ENCODE measurements at places on chromosomes 4 and X.
A peak's percentile ranks its signal among the peaks of the same experiment; 100 is the strongest.

GRCh38 chrX:18927558-18927957 is 56.4 kb downstream of the PHKA2 start:
- DNase-seq = no peak

- DNase-seq = no peak
These were observed 50.7 kb upstream of the MID1IP1 start for GRCh38 chrX:38750551-38750950.

- DNase-seq = no peak
These were observed 195.5 kb downstream of the ZNF330 start for GRCh38 chr4:141416219-141416618.

DNA sequence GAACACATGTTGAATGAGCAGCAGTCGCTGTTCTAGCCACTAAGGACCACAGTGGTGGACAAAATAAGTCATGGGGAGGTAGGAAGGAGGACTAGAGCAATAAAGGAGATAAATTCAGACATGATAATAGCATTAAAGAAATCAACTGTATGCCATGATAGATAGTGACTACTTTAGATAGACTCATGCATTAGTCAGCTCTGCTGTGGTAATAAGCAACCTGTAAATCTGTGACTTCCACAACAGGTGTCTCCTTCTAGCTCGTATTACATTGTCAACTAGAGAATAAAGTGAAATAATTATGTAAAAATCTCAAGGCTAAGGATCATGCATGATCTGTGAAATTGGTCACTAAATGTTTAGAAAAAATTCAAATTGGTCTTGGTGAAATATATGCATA is 77.9 kb downstream of the WWC2 start:
- DNase-seq = no peak

DNA sequence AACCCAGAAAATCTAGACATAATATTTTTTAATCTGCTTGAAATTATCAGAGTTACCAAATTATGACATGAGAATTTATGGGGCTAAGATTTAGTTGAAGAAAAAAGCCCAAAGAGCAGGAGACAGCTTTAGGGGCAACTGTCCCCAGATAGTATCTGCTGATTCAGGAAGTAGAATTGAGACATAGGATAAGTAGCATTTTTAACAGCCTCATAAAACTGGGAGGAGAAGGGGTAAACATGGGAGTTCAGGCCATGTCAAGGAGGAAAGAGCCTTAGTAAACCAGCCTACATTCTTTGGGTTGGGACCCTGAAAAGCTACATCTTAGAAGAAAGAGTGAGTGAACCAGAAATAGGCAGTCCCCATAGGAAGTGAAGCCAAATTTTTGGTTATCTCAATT is 9.7 kb upstream of the RAB28 start:
- DNase-seq = no peak

- no peak for DNase-seq
These were observed 57.1 kb downstream of the RBM46 start for GRCh38 chr4:154838155-154838554.

DNA sequence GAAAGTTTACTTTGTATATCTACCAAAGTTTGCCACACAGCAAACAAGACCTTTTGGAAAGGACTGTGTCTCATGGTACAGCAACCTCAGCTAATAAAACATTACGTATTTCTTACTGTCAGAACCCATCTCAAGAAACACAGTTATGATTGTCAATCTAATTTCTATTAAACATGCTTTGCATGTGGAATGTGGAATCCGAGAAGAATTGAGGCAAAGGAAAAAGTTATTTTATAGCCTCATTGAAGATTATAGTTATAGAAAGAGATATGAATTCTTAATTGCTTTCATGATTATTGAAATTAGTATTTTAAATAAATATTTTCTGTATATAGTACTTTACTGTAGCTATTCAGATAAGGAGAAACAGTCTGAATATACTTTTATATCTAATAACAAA is 5.4 kb downstream of the PCDH7 start:
- no peak for DNase-seq

- DNase-seq = no peak
These were observed 8.1 kb downstream of the WDFY3 start for GRCh38 chr4:84958434-84958833.

DNA sequence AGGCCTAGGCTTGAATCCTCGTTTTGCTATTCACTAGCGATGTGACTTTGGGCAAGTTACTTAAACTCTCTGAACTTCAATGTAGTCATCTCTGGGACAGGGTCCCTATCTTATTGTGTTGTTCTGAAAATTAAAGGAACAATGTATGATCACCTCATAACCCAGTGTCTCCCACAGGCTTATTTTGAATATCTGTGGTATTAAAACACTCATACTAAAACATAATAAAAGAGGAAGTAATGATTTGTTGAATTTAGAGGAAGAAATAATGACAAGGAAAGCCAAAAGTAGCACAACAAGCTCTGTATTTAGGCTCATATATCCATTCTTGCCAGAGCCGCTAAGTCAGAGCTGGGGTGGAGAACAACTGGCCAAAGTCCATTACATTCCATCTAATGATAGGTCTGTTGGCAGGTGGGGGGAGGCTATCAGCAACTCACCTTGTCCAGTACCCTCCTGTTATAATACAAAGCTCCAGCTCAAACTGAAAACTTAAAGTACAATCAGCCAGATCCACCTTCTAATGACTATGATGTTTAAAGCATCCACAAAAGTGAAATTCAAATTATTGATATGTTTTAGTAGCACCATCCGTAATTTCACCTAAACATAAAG is 64.5 kb upstream of the LSM6 start:
- DNase-seq = no peak

GRCh38 chr4:63315651-63316050 is 1093.6 kb downstream of the TECRL start:
- no peak for DNase-seq

DNA sequence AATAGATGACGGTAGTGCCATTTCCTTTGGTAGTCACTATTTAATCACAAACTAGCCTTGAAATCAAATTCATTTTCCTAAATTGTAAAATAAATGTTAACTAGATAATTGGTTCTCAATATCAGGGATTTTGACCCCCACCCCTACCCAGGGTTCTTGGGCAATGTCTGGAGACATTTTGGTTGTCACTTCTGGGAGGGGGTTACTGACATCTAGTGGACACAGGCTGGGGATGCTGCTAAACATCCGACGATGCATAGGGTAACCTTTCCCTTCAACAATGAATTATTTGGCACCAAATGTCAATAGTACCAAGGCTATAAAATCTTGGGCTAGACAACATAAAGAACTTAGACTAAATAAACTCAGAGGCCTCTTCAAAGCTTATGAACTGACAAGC is 285.8 kb upstream of the TRPC5 start:
- DNase-seq = peak; percentile 11

GRCh38 chr4:622071-622995 is 3.0 kb upstream of the PDE6B start:
- no peak for DNase-seq

DNA sequence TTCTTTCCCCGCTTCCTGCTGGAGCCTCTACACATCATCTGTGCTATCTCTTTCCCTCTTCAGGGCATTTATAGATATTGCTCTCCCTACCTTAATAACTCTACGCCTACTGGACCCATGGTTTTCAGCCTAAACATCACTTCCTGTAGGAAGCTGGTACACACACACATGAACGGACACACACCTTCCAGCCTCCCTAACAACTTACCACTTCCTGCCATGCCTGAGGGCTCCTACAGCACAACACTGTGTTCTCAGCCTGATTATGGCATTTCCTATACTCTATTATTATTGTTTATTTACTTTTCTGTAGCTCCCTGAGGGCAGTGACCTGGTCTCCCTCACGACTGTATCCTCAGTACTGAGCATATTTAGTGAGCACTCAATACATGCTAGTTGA is 163.6 kb upstream of the MAP3K15 start:
- no peak for DNase-seq

- DNase-seq = no peak
These were observed 1080.3 kb downstream of the ARAP2 start for GRCh38 chr4:35164063-35164462.

DNA sequence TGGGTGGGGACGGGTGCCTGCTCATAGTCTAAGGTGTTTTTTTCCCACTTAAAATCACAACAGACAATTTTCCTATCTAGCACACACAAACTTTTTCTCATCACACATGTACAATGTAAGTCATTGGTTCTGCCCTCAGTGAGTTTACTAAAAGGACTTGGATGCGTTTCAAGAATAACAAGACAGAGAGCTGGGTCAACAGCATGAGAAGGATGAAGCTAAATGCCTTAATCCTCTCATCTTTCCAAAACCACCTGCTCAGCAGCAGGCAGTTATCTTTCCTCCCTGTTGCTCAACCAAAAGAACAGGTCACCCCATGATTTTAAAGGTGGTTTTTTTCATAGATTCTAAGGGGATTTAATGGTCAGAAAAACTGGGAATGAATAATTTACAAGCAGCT is 40.1 kb downstream of the OFD1 start:
- no peak for DNase-seq

GRCh38 chr4:166293556-166293955 is 420.5 kb downstream of the TLL1 start:
- no peak for DNase-seq

GRCh38 chr4:119210775-119211174 is 1.7 kb upstream of the USP53 start:
- DNase-seq = no peak

- no peak for DNase-seq
These were observed 511.6 kb upstream of the PRKX start for GRCh38 chrX:4225086-4225485.

DNA sequence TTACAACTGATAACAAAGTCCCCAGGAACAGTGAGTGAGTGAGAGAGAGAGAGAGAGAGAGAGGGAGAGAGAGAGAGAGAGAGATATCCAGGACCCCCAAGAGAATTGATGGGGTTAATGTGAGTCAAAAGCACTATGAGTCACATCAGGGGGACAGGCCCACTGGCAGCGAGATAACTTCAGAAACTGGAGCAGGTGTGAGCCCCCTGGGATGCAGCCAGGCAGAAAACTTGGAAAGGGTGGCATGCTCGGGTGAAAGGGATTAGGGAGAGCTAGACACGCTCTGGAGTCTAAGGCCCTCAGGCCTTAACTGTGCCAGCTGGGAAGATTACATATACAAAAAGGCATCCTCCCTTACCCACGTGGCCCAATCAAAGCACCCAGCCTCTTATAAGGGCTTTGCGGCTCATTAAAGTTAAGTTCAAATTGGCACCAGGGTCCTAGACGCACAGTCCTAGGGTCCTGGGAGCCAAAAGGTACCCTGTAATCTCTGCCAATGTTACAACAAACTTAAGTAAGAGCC is 841 bp downstream of the ACOT9 start:
- DNase-seq = peak; percentile 8

- DNase-seq = no peak
These were observed 17.4 kb downstream of the FAM199X start for GRCh38 chrX:104183685-104184084.

- no peak for DNase-seq
These were observed 50.6 kb upstream of the SHOX start for GRCh38 chrX:580030-580429.

- DNase-seq = peak; percentile 59
These were observed 260.7 kb upstream of the SFRP2 start for GRCh38 chr4:154049457-154050181.

DNA sequence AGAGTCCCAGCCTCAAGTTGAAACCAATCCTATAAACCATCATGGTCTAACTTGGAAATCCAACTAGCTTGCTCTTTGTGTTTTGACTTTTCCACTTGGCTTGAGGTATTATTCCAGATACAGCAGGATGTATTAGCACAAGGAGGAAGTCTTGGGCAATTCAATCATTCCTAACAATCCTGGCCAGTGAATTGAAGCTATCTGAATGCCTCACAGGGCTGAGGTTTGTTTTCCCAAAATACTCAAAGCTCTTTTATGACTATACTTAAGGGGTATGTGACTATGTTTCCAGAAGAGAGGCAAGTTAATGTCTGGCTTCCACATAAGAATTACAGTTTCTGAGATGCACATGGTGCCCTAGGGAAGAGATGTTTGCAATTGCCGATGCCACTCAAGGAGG is 66.8 kb upstream of the SH3RF1 start:
- DNase-seq = no peak

GRCh38 chr4:163895378-163896005 is 401.0 kb downstream of the TMA16 start:
- DNase-seq = no peak

DNA sequence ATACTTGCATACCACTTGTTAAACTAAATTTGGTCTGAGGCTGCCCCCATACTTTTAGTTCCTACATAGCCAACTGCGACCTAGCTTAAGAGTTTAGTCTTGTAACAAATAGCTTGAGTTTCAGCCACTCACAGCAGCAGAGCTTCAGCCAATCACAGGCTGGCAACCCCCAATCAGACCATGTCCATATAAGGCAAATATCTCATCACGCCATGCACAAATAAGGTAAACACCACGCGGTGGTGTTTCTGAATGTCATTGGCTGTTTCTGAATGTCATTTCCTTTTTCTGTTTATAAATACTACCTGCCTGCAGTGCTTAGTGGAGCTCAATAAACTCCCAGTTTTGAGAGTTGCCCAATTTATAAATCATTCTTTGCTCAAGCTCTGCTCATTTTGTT is 143.1 kb upstream of the MAD2L1 start:
- DNase-seq = no peak

- DNase-seq = no peak
These were observed 41.4 kb upstream of the MAGEA4 start for GRCh38 chrX:151871244-151871643.

- DNase-seq = no peak
These were observed 297.8 kb downstream of the RAPGEF2 start for GRCh38 chr4:159400558-159401225.

DNA sequence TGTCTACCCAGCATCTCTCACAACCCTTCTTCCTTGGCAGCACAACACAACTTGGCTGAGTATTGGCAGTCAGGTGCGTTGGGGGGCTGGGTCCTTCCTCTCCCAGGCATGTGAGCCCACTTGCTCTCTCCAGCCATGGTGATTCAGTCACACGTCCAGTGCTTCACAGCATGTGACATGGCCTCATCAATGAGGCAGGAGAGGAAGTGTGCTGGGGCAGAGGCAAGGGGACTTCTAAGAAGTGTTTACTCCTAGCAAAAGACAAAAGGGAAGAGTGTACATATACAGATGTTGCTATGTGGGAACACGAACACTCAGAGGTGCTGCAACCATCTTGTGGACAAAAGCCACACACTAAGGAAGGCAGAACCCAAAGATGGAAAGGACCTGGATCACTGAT is 380.8 kb downstream of the FBXW7 start:
- DNase-seq = no peak

DNA sequence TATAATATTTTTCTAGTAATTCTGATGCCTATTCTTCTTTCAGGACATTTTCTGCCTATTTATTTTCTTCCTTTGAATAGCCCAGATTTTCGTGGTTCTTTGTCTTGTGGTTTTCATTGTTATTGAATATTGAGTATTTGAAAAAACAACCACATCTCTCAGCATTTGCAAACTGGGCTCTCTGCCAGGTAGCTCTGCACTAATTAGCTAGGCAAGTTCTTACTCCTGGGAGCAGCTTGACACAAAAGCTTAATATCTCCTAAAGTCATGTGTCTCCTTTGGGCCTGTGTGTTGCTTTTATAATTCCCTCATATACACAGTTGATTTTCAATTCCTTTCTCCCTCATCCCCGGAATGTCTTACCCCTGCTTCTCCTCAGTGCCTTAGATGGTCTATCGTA is 413.5 kb upstream of the GRIA3 start:
- DNase-seq = no peak

All from WTC11 (cell line).